ENCODE measurements at places on chromosomes 7 and 10.

- no peak for DNase-seq
Observed at GRCh38 chr7:16511314-16511713, 15.3 kb upstream of the LRRC72 start.

DNA sequence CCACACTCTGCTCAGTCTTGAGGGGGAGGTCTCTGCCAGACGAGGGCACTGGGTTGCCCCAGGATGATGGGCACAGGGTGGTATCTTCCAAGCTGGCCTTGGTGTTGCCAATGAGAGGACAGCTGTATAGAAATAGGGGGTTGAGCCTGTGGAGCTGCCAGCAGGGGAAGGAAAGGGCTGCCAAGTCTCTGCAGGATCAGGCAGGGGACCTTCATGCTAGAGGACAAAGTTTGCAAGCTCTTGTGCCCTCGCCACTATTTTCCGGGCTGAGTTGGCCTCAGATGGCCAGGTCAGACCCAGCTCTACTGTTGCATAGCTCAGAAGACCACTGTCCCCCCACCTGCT lies 68.7 kb downstream of the ARHGAP22 start:
- DNase-seq = no peak

- no peak for DNase-seq
Observed at GRCh38 chr7:38760226-38760625, 129.1 kb upstream of the AMPH start.

- DNase-seq = no peak
Observed at GRCh38 chr7:33793616-33794015, 111.7 kb upstream of the BMPER start.

DNA sequence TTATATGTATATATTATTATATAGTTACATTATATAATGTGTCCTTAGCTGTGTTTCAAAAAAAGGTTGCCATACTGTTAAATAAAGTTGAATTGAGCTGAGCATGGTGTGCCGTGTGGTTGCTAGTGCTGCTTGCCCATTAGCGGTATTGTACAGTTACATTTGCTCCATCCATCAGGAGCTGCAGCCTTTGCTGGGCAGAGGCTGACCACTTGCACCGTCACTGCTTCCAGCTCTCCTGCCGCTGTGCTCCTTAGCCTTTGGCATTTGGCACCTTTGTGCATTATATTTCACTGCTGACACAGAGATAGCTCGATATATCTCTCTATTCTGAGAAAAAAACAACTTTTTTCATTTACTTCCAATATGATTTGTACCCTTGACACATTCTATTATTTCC lies 372.2 kb downstream of the PHTF2 start:
- DNase-seq = no peak

- DNase-seq = no peak
Observed at GRCh38 chr7:101681170-101682007, 52.3 kb upstream of the MYL10 start.

DNA sequence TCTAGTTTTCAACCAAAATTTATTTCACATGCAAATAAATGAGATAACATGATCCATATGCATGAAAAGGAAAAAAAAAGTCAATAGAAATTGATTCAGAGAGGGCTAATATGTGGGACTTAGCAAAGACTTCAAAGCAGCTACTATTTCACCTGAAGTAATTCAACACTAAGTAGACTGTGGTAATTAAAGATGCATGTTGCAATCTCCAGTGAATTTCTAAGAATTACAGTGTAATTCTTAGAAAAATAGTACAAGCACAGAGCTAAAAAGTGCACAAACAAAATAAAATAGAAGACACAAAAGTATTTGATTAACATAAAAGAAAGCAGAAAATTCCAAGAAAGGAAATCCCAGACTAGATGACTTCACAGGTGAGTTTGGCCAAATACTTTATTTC lies 25.7 kb downstream of the GPR22 start:
- DNase-seq = no peak

DNA sequence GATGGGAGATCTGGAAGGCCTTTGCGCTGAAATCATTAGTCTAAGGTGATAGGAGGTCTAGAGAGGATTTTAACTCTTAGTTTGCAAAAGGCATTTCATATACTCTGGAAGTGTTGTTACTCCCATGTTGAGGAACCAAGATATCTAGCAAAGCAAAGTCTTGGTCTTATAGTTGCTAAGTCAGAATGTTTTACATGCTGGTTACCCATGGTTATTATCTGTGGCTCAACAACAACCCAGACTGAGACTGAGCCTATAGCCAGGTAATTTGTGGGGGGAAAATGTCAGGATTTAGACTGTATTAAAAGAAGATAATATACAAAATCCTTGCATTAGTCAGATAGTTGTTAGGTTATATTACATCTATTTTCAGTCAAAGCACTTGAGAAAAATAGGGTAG lies 50.9 kb downstream of the LSMEM1 start:
- DNase-seq = no peak

DNA sequence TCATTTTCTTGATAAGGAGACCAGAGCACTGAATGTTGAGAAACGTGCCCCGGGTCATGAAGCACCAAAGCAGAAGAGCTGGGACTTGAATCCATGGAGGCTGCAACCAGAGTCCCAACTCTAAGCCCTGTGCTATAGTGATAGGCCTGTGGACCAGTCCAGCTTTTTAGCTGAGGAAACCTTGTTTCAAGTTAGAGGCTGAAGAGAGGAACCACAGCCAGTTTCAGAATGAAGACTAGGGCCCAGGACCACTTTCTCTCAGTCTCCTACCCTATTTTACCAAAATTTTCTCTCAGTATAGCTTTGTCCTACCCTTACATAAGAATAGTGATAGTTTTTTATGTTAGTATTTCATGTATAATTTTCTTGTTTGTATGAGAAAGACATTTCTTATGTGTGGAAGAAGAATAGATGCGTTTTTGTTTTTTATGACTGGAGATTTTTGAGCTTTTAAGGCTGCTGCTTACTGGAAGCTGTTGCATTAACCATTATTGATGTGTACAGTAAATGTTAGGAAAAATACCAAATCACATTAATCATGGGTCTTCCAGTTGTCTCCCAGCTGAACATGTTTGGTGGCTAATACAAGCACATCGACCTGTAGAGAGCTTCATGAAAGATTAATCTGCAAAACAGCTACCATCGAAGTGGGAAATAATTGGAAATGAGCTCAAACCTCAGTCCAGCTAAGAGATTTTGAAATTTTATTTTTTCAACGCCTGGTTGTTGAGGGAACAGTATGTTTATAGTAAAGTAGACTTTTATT lies 45.0 kb upstream of the CSTF2T start:
- DNase-seq = no peak

DNA sequence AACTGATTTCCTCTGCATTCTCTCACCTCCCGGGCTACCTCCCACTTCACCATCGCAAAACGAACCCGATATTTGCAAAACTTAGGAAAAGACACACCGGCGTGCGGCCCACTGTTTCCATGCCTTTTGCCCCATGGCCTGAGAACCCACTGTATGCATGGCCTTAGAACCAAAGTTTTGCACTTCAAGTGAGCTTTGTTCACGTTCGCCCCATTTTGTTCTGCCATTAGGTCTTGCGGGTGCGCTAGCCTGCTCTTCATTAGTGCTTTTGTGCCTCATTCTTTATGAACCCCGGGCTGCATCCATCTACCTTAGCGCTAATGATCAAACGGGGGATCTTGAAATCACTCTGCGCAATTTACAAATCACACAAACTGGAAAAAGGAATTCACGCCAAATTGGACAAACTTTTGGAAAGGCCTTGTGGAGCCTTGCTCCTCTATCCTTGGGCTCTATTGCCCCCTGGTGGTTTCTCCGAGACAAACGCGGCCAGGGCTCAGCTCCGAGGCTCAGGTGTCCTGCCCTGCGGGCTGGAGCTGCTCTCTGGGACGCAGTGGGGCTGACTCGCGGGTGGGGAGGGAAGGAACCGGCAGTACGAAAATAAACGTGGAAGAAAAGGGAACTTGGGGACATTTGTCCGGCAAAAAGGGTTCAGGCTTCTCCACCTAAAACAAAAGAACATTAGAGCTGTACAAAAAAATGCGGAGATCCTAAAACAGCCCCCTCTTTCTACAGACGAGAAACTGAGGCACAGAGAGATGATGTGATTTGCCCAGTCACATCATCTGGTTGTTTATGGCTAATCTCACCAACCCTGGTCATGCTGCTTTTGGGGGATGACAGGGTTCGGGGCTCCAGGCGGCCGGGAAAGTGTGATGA lies 300.4 kb upstream of the NFE2L3 start:
- DNase-seq = peak; percentile 65

DNA sequence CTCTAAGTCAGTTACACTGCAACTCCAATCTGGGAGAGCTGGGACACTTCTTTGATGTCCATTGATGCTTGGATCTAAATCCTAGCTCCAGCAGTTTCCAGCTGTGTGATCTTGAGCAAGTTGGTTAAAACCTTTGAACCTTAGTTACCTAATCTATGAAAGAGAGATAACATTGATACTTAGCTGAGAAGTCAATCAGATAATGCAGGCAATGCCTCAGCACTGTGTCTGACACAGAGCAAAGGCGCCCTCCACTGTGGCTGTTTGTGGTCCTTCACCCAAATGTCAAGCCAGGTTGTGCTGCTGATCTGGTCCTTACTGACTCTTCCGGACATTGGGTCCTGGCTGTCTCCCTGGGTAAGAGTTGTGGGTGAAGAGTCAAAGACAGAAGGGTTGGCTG lies 20.2 kb downstream of the DNTT start:
- DNase-seq = no peak

DNA sequence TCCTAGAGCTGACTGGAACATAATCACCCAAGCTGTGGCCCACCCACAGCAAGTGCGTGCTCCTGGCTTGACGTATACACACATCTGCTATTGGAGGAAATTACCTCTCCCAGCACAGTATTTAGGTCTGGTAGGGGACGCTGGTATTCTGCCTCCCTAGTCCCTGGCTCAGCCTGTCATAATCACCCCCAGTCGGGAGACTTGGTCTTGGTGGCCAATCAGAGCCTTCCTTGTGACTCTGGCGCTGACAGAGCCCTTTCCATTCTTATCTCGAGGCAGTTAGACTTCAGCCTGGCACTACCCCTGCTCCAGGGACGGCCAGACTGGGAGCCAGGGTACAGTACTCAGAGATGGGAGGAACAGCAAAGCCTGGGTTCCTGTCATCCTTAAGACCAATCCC lies 14.3 kb upstream of the PRKAG2 start:
- DNase-seq = no peak

DNA sequence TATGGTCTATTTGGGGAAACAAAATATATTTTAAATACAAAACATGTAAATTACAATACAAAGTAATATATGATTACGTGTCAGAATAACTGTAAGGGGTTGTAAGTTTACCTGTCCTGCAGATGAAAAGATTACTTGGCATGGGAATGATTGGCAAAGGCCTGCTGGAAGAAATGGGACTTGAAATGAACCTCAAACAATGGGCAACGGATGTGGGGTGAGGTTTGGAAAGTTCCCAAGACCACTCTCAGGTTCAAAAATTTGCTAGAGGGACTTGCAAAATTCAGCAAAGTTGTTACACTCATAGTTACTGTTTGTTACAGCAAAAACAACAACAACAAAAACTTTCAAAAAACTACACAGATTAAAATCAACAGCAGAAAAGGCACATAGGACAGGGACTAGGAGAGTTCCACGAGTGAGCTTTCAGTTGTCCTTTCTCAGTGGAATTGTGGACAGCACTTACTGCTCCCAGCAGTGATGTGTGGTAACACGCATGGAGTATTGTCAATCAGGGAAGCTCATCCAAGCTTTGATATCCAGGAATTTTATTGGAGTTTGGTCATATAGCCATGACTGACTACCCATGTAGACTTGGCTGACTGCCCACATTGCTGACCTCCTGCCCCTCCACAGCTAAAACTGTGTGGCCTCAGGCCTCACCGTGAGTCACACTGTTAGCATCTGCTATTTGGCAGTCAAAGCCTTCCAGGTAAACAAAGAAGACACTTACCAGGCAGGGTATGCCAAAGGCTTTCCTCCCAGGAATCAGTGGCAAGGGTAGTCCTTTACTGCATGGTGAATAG lies 43.8 kb downstream of the EXOC6 start:
- DNase-seq = no peak

- DNase-seq = no peak
Observed at GRCh38 chr7:95102662-95103061, 195.3 kb downstream of the PPP1R9A start.

DNA sequence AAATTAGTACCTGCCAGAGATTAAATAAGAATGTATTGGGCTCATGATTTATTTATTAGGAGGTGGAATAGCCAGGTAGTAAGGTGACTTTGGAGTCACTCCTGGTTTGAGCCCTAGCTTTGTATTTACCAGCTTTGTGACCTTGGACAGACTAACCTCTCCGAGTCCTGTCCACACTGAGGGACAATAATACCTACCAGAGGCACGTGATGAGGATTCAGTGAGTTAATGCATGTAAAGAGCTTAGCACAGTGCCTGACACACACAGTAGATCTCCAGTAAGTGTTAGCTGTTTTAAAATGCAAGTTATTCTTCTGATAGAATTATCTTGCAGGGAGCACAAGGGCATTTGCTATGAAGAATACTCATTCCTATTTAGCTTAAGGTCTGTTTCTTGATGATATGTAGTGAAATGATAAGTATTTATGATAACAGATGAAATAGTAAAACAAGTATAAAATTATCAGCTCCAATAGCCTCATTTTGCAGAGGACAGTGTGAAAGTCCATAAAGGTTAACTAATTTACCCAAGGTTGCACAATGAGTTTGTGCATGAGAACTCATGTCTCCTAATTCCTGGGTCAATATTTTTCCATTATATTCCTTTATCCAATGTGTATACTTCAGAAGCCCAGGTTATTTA lies 36.4 kb downstream of the RABGEF1 start:
- no peak for DNase-seq

DNA sequence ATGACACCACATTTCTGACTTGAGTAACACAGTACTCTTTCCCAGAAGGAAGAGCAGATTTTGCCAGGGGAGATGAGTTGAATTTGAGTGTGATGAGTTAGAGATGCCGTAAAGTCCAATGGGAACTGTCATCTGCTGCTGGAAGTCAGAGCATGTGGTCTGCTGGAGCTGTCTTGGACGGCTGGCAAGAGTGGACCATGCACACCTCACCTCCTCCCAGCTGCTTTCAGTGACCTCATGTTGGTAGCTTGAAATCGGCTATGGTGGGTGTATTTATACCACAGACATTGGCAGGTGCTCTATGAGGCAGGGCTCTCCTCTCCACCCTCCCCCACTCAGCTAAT lies 82.3 kb downstream of the COL13A1 start:
- no peak for DNase-seq

DNA sequence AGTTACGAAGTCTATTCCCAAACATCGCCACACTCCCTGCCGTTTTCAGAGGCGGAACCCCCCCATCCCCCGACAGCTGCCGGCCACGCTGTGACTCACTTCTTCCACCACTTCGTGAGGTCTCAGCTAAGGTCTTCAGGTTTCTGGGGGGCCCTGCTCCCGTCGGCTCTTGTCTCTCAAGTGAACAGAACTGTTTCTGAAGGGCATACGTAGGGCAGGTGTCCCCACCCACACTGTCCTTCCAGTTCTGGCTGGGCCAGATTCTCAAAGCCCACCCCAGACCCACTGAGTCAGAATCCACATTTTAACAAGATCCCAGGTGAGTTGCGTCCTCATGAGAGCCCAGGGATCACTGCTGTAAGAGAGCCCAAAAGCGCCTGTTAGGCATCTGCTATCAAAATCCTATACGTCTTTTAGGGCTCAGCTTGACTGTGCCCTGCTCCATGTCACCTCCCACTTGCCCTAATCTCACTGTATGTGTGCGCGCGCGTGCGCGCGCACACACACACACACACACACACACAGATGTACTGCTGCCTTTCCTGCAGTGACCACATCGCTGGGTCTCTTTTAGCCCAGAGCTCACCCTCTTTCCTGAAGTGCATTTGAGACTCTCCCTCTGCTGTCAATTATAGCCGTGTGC lies 78.8 kb downstream of the PROSER2 start:
- DNase-seq = no peak

GRCh38 chr10:82289945-82290344 lies 415.0 kb downstream of the NRG3 start:
- no peak for DNase-seq

GRCh38 chr10:130255777-130256176 lies 119.6 kb downstream of the GLRX3 start:
- no peak for DNase-seq
